ELF-1 (cell line): ENCODE measurements at places on chromosomes 16 and 17.

GRCh38 chr17:82835122-82835521 lies 4.7 kb downstream of the ZNF750 start:
- no peak for DNase-seq

DNA sequence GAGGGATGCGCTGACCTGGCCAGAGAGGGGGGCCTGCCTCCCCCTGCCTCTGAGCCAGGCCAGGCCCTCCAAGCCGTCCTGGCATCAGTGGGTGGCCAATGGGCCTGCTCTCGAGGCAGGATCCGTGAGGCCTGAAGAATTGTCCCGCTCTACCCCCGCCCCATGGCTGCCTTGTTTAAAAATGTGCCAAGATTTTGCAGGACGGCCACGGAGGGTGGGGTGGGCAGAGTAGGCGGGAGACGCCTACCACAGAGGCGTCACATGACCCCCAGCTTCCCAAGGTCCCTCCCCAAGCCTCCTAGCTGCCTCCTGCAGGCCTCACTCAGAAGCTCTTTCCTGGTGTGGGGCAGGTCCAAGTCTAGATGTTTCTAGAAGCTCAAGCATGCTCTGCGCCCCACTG lies 69.5 kb downstream of the ENGASE start:
- DNase-seq = no peak

GRCh38 chr17:50790618-50791017 lies 23.3 kb upstream of the ANKRD40CL start:
- no peak for DNase-seq

DNA sequence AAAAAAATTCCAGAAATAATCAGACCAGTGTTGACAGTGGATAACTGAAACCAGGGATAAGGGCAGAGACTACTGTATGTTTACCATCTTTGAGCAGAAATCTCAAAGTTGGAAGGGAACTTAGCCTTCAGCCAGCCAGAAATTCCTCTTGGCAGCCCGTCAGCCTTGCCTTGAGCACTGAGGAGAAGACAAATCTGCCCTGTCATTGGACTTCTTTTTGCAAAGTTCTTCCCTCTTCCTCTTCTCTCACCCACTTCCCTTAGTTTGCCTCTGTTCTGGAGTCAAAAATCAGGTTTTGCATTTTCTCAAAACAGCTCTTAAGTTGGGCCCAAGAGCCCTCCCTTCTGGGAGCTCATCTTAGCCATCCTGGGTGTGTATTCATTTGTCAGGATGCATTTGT lies 6.2 kb downstream of the TUFM start:
- no peak for DNase-seq

GRCh38 chr16:14455573-14455972 lies 174.5 kb downstream of the PARN start:
- no peak for DNase-seq

- no peak for DNase-seq
Observed at GRCh38 chr17:77324227-77324626, 183.5 kb downstream of the SEC14L1 start.

GRCh38 chr17:64496348-64496785 lies 487 bp downstream of the POLG2 start:
- DNase-seq = no peak

- peak; percentile 74 for DNase-seq
Observed at GRCh38 chr17:65115839-65116238, 21.3 kb upstream of the RGS9 start.

GRCh38 chr16:62642677-62643076 lies 606.4 kb upstream of the CDH8 start:
- no peak for DNase-seq

GRCh38 chr16:13148836-13149235 lies 247.4 kb downstream of the SHISA9 start:
- DNase-seq = no peak
